ENCODE measurements at places on chromosomes 2 and 18.
A peak's percentile ranks its signal among the peaks of the same experiment; 100 is the strongest.

DNA sequence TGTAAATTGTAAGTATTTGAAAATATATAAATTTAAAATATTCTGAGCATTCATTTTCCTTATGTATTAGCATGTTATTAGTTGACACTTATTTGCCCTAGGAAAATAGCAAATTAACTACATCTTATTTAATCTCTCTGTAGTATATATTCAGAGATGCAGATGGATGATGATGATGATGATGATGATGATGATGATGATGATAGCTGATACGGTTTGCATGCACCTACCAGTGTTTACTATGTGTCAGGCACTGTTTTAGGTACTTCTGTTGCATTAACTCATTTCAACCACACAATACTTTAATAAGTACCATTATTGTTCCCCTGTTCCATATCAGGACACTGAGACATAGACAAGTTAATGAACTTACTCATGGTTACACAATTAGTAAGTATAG lies 191.4 kb upstream of the BOD1L2 start:
- DNase-seq = no peak

- no peak for DNase-seq
These were observed 56.1 kb downstream of the FARP2 start for GRCh38 chr2:241412144-241412543.

DNA sequence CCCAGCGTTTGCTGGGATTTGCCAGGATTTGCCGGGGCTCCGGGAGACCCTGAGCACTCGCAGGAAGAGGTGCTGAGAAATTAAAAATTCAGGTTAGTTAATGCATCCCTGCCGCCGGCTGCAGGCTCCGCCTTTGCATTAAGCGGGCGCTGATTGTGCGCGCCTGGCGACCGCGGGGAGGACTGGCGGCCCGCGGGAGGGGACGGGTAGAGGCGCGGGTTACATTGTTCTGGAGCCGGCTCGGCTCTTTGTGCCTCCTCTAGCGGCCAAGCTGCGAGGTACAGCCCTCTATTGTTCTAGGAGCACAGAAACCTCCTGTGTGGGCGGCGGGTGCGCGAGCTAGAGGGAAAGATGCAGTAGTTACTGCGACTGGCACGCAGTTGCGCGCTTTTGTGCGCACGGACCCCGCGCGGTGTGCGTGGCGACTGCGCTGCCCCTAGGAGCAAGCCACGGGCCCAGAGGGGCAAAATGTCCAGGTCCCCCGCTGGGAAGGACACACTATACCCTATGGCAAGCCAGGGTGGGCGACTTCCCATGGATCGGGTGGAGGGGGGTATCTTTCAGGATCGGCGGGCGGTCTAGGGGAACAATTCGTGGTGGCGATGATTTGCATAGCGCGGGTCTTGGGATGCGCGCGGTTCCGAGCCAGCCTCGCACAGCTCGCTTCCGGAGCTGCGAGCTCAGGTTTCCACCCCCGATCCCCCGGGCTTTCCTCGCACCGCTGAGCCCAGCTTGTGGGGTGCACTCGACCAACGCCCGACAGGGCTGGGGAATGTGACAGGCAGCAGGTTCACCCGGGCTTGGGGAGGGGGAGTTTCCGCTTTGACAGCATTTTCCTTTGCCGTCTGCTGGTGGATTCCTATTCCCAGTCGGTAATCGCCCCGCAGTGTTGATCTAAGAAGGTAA lies 2.8 kb downstream of the ONECUT2 start:
- DNase-seq = peak; percentile 67

- DNase-seq = no peak
These were observed 6.0 kb downstream of the ITM2C start for GRCh38 chr2:230870544-230871360.

DNA sequence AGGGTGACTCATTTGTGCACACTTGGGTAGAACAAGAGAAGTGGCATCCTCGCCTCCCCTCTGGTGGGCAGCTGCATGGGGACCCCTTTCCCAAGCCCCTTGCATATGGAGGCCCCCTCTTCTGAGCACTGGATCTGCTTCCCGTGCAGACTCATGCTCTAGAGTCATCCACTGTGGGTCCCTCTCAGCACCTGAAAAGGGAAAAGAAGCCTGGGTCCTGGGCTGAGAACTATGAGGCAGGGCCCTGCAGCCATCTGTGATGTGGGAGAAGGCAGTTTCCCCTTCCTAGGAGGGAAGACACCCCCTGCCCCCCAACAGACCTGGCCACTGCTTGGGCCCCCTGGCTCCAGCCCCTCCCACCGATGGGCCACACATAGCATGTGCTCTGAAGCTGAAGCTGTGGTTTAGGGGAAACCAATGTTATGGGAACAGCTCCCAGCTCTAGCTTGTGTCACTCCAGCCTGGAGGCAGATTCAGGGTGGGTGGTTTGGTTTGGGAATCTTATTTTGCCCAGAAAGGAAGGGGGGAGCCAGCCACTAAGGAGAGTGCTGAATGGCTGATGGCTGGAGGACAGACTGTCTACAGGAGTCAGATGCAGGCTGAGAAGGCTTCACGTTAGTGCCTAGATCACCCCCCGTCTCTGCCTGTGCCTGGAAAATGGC lies 172.8 kb downstream of the GLI2 start:
- DNase-seq = no peak

DNA sequence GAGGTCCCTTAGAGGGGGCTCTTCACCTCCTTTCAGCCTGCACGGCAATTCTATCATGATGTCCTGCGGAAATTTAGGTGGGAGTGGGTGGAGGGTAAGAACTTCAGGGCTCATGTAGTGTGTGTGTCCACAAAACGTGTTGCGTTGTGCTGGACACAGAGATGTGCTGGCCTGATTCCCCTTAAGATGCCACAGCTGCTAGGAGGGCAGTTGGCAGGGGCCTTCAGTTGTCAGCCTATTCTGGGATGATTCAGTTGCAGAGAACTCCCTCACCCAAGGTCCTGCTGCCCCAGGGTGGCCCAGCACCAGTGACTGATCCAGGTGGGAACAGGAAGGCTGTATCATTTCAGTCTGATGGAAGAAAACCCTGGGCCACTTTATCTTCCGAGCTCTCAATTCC lies 1.0 kb upstream of the HJURP start:
- no peak for DNase-seq

DNA sequence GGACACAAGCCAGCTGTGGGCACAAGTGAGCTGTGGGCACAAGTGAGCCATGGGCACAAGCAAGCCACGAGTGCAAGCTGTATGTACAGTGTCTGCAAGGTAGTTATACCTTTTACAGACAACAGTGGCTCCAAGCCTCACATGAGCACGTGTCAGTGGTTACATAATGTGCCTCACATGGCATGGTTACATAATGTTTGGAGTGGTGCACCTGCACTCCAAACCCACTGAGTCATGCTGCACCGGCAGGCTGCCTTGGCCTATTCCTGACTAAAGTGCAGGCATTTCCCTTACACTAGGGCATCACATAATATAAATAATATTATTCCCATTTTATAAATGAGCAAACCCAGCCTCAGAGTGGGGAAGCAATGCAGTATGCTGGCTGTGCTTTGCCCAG lies 62.6 kb downstream of the MARCO start:
- no peak for DNase-seq

DNA sequence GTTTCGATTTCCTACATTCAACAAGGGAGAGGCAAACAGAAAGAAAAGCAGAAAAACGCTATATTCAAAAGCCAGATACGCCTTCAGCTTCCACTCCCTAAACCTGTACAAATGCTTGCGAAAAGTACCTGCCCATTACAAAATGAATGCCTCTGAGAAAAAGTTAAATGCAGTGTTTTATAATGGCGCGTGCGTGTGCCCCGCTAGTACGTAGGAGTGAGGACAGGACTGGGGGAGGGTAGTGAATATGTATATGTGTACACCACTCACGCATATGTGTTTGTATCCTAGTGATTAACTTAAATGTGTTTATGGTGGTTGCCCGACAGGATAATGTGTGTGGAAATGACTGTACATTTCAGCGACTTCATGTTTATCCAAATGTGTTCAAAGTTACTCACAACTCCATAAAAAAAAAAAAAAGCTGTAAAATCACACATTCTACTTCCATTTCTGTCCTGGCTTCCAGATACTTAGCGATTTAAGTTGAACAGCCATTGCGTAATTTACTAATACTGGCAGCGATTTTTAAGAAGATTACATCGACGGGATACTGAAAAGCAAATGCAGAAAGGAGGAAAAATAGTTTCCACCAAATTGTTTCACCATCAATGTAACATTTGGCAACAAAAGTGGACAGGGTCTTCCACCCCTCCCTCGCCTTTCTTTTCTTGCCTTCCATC lies 1.3 kb downstream of the NEUROD1 start:
- no peak for DNase-seq

DNA sequence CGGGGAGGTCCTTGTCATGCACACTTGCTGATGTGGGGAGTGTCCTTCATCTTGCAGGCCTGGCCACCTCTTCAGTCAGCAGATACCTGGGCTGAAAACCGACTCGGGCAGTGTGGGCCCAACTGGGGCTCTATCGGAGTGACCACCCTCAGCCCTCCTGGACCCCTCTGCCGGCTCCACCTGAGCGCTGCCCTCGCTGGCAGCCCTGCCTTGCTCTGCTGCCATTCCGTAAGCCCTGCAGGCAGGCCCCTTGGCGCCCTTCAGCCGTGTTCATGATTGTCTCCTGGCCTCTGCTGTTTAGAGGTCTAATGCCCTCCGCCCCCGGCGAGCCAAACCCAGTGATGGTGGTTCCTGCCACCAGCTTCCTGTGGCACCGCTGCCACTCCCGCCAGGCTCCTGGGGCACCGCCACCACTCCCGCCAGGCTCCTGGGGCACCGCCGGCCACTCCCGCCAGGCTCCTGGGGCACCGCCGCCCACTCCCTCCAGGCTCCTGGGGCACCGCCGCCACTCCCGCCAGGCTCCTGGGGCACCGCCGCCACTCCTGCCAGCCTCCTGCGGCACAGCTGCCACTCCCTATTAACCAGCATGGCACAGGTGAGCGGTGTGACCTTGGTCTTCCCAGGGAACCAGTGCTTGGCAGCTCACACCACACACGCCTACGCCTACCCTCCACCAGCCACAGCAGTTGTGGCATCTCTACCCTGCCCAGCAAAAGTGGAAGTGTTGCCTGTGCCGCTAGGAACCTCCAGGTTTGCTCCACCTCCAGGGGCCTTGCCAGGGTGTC lies 15.9 kb downstream of the CAPN10 start:
- DNase-seq = no peak

- no peak for DNase-seq
These were observed 12.6 kb downstream of the ATP6V1C2 start for GRCh38 chr2:10733980-10734379.

- no peak for DNase-seq
These were observed 47.0 kb upstream of the GBX2 start for GRCh38 chr2:236215196-236215595.

- no peak for DNase-seq
These were observed 77.2 kb downstream of the ACKR3 start for GRCh38 chr2:236646871-236647270.

DNA sequence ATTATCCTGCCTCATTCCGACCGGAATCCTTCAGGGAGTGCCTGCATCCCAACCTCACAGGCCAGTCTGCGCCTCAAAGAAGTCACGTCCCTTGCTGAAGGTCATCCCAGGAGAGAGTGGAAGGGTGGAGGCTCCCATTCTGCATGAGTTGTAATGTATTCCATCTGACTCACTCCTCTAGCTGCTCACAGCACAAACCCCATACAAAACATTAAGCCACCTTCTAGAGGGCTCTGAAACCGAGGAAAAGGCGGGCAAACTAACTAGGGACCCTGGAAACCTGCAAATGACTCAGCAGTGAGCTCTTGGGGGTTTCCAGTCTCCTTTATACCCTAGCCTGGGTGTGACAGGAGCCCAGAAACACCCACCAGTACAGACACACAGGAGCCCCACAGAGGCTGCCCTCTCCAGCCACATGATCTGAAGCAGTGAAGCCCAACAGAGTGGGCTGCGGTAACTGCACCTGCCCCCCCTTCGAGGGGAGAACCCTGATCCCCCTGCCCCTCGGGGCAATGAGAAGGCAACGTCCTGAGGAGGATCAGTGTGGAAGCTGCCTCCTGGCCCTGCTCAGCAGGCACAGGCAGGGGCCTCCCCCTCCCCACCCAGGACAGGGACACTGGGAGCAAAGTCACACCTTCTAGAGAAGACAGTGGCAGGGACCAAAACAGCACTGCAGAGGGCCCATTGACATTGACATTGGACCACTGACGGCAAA lies 69.3 kb upstream of the SNTG2 start:
- no peak for DNase-seq

GRCh38 chr2:84704505-84705244 lies 176.2 kb downstream of the TRABD2A start:
- DNase-seq = no peak

DNA sequence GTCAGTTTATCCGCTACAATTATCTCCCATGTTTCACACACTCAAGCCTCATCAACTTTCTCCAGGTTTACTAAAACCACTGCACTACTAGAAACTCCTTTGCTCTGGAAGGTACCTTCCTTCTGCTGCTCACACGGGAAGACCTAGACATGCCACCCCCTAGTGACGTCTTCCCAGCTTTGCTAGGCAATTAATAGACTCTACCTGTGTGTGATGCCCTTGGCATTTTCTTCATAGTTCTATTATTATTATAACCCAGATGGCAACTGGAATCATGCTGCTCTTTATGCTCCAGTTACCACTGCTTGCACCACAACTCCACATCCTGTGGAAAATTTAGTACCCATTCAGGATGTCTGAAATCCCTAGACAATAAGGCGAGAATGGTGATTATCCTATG lies 42.4 kb downstream of the CACNB4 start:
- DNase-seq = no peak

DNA sequence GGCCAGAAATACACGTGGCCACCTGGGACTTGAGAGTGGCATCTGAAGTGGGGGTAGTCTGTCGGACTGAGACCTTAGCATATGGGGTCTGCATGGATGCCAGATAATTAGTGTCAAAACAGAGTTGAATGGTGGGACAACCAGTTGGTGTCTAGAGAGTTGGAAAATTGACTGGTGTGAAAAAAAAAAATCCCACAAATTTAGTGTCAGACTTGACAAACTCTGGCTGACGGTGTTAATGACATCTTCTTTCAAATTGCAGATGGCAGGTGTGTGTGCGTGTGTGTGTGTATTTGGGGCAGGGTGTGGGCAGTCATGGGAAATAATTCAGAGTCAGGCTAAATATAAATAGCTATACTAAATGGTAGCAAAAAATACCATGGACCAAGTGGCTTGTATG lies 365.4 kb upstream of the RGPD4 start:
- DNase-seq = no peak

DNA sequence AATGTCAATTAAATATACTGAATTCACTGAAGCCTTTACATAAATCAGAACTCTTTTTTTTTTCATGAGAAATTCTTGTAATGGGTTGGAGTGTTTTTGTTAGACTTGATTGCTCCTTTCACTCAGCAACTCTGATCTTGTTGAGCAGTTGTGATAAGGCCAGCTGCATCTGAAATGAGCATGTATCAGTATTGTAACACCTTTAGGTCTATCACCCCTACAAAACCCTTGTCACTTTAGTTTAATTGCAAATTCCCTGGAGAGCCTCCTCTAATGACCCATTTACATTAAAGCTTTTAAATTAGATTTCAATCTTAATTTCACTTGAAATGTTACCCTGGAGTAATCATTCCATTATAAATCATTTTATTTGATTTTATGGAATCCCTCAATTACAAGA lies 346.8 kb upstream of the TCF4 start:
- DNase-seq = no peak

All from 8988T (cell line).